Left colon (tissue), 2 donors: ENCODE measurements at places on chromosomes 7 and 10. TPM values are rescaled to one million over a fixed set of nuclear protein-coding genes. Genes with fewer than 3 reads are reported as not detected.

UBN2 gene
- total RNA-seq = 17.6 TPM

NRG3 gene
- 0.11 TPM for total RNA-seq

SYT15 gene
- 1.4 TPM for total RNA-seq

SLC18A3 gene
- total RNA-seq = 0.14 TPM

NUP205 gene
- total RNA-seq = 25.8 TPM

GHRHR gene
- total RNA-seq = not detected

PNLIPRP1 gene
- total RNA-seq = 0.82 TPM

MOSPD3 gene
- 18.6 TPM for total RNA-seq

FIS1 gene
- total RNA-seq = 150 TPM

CTAGE4 gene
- total RNA-seq = 5.1 TPM

MUC12 gene
- total RNA-seq = 2,027 TPM

DNA sequence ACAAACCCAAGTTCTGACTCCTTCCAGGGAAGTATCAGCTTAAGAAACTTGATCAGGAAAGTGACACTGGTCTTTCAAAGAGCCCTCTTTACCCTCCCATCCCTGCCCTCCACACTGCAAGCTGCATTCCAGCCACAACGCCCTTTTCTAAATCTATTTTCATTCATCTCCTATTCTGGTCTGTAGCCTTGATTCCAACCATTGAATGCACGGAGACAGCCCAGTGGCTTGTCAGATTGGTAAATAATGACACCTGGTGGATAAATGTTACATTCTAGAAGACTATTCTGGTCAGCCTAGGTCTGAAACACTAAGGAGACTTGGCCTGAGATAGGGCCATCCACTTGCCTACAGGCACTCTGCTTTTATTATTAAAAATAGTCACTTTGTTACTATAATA is 20.9 kb downstream of the MORN4 start:
- no peak for DNase-seq

DNA sequence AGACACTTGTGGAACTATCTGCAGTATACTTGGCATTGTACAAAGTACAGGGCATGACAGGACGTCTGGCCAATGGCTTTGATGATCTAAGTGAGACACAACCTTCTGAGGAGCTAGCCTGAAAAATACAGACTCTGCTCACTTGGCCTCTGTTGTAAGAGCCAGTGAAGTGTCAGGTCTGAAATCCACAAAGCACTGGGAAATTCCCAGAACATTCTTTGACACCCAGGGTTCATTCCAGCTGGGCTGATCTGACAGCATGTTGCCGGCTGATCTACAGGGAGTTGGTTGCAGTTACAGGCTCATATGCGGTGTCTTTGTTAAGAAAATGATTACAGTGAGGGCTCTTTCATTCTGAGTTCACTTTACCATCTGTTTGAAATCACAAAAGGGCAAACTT is 354.6 kb downstream of the PHF14 start:
- DNase-seq = no peak

GRCh38 chr10:8060704-8061121 is 6.2 kb downstream of the GATA3 start:
- DNase-seq = no peak

- DNase-seq = no peak
Measured at GRCh38 chr7:80634505-80634904, 3.9 kb upstream of the CD36 start.

GRCh38 chr7:2118056-2118455 is 114.7 kb downstream of the MAD1L1 start:
- DNase-seq = no peak

- DNase-seq = no peak
Measured at GRCh38 chr10:52351914-52352330, 37.8 kb downstream of the DKK1 start.

- DNase-seq = no peak
Measured at GRCh38 chr10:113527211-113527906, 25.5 kb upstream of the HABP2 start.

DNA sequence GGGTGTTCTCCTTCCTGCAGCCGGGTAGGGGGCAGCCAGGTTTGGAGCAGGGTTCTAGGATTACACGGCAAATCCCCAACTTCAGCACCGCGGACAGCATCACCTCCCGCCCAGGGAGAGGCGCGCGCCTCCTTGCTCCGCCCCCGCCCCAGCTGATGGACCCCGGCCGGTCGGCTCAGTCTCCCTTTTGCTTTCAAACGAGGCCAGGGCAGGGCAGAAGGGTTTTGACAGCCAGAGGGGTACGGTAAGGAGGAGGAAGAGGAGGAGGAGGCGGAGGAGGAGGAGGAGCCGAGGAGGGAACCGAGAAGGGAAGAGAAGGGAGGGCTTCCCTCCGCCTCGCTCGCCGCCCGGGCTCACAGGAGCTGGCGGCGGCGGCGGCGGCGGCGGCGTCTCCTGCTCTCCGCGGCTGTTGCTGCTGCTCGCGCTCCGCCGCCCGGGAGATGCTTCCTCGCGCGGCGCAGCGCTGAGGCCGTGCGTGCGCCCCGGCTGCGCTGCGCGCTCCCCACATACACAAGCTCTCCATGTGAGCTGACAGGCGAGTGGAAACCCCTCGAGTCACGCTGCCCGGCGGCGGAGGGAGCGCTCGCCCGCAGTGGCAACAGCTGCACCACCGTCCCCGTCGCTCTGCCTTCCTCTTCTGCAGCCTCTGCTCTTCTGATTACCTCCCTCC is 615 bp upstream of the CNTNAP2 start:
- DNase-seq = peak; percentile 25

DNA sequence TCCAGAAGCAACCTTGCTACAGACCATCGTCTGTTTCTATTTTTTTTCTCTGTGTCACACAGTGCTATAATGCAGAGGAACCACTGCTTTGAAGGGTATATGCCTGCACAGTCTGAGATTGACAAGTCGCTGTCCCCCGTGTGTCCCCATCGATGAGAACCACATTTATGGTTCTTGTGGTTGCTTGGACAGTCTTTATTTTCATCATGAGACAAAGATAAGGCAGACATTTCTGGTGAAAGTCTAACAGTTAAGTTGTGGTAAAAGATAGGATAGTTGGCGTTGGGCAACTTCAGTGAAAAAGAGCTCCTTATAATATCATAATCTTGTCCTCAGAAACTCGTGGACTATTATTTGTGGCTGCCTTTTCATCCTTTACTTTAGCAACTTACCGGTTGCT is 6.3 kb upstream of the AKR1E2 start:
- no peak for DNase-seq

DNA sequence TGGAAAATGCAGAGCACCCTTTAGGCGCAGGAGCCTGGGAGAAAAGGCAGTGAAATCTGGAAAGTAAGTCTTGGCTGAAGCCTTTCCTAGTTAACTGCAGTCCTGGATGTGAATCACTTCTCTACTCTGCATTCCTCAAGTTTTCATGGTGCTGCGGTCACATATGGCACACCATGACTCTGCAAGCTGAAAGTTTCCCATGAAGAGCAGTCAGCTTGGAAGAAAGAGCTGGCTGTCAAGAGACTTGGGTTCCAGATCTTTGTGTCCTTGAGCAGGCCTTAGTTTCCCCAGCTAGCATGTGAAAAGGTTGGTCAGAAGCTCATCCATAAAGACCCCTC is 548.3 kb downstream of the SORCS3 start:
- DNase-seq = no peak

DNA sequence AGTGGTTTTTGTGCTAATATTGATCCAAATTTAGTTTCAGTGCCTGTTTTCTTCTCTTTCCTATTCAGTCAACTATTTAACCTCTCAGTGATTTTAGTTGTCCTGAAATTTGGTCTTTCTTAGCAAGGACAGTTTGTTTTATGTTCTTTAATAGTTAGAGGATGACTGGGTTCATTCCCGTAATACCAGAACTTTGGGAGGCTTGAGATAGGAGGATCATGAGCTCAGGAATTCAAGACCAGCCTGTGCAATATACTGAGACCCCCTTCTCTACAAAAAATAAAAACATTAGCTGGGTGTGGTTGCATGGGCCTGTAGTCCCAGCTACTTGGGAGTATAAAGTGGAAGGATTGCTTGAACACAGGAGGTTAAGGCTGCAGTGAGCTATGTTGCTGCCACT is 148.3 kb downstream of the EXOC4 start:
- DNase-seq = no peak

- DNase-seq = no peak
Measured at GRCh38 chr7:14851610-14852009, 50.9 kb downstream of the DGKB start.

DNA sequence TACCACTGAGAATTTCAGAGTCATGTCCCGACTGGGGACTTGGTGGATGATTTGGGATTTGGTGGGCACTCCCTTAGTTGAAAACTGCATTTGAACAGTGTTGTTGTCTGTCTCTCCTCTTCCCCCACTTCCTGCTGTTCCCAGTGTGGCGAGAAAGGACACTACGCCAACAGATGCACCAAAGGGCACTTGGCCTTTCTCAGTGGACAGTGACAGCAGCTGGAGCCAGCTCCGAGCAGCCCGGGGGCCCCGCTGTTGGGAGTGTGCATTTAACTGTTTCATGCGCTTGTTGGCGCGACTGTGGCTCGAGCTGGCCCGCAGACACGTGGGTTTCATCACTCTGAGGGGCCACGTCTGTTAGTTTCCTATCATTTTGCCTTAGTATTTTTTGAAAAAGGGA is 9.7 kb downstream of the ATP5MF start:
- no peak for DNase-seq

DNA sequence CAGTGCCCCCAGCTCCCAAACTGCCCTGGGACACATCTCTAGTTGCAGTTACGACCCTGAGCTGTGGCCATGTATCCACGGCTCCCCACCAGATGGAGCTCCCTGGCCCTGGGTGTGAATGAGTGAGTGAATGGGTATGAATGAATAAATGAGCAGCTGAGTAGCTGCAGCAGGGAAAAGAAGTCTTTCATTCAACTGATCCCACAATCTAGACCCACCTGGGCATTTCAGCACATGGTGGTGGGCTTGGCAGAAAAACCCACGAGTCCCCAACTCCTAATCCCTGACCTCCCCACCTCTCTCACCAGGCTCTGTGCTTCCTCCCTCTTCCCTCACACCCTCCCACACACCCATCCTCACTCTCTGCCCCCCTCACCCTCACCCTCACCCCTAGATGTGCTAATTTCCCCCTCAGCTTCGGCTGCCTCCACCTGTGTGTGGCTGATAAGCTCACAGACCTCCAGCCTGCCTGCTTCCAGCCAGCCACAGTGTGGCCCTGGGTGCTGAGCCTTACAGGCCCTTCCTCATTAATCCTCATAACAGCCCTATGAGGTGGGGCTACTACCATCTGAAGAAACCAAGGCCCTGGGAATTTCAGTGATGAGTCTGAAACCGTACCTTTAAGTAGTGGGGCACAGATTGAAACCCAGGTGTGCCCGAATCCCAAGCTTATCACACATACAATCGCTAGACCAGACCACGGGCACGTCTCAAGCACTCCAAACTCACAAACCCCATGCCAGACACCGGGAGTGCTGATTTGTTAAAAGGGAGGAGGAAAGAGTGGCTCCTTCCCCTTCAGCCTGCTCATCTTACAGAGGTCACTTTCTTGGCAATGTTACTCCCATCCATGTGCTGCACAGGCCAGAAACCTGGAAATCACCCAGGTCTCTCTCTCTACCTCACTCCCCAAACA is 2.2 kb upstream of the ATP6V1F start:
- no peak for DNase-seq

DNA sequence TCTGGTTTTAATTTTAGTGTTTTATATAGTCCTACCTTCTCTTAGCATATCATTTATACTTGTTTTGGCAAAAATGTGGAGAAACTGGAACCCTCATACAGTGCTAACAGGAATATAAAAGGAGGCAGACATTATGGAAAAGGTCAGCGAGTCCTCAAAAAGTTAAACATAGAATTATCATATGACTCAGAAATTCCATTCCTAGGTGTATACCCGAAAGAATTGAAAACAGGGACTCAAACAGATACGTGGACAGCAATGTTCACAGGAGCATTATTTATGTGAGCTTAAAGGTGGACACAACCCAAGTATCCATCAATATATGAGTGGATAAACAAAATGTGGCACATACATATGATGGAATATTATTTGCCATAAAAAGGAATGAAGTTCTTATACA is 51.5 kb downstream of the VAX1 start:
- DNase-seq = no peak

DNA sequence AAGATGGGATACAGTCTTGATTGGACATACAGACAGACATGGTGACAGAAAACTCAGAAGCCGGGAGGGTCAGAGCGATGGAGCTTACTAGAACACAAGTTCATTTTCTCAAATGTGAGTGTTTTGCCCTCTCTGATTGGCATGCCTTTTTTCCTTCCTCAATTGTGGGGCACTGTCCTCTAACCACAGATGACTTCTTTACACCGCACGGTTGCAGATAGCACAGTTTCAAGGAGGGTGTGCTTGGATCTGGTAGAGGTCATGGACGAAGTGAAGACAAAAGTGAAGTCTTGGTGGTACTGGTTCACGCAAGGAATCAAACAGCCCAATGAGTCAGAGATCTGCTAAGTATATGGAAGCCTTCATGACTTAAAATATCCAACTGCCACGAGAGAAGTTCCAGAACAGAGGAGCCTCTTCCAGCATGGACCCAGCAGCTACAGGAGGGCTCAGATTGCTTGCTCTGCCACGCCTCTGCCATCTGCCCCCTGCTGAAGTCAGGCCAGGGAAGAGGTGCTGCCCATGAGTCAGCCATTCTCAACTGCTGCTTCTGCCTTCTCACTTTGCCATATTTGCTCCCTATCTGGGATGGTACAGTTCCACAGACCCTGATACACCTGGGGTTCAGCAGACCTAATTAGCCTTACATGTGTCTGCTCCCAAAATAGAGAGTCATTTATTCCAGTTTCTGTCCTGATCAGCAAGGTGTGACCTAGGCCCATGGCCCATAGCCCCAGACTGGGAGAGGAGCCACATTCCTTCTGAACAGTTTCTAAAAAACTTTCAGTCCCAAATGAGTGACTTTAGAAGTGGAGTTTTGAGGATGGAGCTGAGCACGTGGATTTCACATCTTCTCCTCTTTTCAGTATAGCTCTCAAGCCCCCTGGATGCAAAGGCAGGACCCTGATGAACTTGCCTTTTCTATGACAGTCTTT is 413.8 kb downstream of the KCNMA1 start:
- peak; percentile 32 for DNase-seq
